ENCODE measurements at places on chromosomes 4 and X.

DNA sequence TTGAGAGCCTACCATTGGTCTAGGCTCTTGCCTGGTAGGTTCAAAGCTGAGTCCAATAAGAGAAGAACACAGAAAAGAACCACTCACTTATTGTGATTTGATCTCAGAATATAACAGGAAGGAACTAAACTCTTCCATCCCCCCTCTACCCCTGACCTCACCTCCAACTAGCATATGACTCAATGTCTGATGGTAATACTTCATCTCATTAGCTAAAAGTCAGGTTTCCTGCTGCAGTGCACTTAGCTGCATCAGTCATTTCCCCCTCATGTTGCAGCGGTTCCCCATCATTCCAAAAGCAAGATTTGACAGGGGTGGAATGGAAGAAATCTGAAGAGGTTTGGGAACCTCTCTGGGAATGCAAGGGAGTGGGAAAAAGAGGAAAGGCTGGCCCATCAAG lies 289.5 kb downstream of the SMARCA1 start:
- H3K4me3 ChIP-seq, result no peak overlapping the region
- no peaks in the 10 kb centered on the region for H3K27me3 ChIP-seq
- no peak overlapping the region for H3K27ac ChIP-seq
- H3K4me1 ChIP-seq, result no peaks in the 10 kb centered on the region
- no peaks in the 10 kb centered on the region for H3K36me3 ChIP-seq

DNA sequence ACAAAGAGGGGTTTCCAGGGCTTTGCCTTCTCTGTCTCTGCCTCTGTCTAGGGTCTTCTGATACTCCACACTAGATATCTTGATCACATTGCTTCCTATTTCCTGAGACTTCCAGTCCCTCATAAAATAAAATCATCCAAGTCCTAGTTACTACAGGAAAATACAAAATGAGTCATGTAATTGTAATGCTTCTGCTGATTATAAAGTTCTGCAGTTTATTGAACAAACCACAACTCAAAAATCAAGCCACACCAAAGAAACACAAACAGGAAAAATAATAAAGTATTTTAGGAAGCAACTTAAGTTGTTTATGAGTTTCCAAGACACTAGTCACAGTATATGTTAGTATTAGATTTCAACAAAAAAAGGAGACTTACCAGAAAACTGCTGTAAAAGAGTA lies 695.1 kb upstream of the GALNTL6 start:
- DNase-seq, result no peak
- no peaks in the 10 kb centered on the region for H3K27me3 ChIP-seq
- no peak overlapping the region for H3K27ac ChIP-seq
- H3K4me1 ChIP-seq, result no peaks in the 10 kb centered on the region

DNA sequence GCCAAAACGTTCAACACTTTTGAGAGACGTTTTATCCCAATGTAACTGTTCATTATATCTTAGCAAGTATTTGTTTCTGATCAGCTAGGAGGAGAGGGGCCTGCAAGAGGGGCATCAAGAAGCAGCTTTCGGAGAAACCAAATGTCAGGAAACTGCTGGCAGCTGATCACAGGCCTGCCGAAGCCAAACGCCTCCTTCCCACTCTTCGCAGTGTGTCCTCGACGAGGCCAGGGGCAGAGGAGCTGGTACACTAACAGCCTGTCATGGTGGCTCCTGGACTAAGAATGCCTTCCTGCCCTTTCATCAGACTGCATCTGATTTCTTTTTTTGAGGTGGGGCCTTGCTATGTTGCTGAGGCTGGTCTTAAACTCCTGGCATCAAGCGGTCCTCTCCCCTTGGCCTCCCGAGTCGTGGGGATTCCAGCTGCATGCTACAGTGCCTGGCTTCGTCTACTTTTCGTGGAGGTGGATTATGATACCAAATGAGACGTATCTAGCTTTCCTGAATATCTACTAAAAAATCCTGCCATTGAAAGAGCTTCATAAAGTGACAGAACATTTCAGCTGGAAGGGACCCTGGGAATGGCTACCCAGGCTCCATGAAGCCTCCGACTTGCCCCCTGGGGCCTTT lies 134.8 kb downstream of the AFAP1 start:
- no peaks in the 10 kb centered on the region for H3K36me3 ChIP-seq
- H3K4me1 ChIP-seq, result peaks cover 5% of the 10 kb centered on the region
- no peak overlapping the region for H3K4me3 ChIP-seq
- no peaks in the 10 kb centered on the region for H3K27me3 ChIP-seq
- H3K27ac ChIP-seq, result no peak overlapping the region

DNA sequence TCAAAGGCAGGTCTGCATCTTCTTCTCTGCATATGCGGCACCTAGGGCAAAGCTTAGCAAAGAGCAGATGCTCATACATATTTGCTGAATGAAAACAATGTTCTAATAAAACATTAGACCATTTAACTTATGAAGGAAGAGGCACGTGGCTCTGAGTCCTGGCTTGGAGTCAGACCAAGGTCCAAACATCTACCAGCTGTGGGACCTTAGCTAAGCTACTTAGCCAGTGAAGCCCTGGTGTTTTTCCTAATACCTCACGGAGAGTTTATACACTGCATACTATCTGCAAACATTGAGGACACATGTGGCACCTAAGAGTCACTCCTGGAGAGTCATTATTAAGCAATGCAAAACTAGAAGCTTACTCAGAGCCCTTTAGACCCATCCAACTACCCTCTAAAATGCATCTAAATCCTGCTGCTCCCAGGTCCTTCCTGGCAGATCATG lies 9.0 kb downstream of the PDGFC start:
- no peaks in the 10 kb centered on the region for H3K4me1 ChIP-seq
- no peak for DNase-seq
- H3K27me3 ChIP-seq, result no peaks in the 10 kb centered on the region
- H3K4me3 ChIP-seq, result no peak overlapping the region

DNA sequence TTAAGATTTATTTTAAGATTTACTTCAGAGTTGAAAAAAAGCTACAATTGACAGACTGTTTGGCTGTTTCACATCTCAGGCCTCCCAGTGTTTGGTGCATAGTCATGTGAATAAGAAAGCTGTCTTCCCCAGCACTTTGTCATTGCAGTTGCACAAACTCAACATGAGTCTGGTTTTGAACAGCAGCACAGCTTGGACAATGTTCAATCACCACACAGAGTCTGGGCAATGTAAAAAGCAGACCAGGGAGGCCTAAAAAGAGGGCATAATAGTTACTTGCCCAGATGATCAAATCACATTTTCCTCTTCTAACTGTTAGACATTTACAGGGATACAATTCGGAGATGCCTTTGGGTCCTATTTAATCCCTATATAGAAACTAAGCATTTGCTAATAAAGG lies 1055.0 kb downstream of the RPA4 start:
- H3K36me3 ChIP-seq, result no peaks in the 10 kb centered on the region
- H3K4me3 ChIP-seq, result no peak overlapping the region
- no peak for DNase-seq
- no peaks in the 10 kb centered on the region for H3K27me3 ChIP-seq
- H3K27ac ChIP-seq, result no peak overlapping the region

DNA sequence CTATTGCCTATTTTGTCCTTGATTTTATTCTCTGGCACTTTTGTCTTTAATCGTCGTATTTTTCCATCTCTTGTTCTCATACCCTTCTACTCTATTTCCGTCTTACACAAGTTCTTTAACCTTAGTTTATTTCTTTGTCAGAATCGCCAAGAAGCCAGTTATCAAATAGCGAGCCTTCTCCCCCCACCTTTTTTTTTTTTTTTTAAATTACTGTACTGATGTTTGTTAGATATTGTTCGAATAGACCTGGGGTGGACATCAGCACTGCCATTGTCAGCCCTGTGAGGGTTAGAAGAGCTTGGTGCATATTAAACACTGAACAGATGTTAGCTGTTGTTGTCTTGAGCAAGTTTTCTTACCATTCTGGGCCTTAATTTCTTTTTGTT lies 1.2 kb downstream of the SPCS3 start:
- peak overlapping the region; percentile 100 for H3K4me3 ChIP-seq
- H3K27me3 ChIP-seq, result no peaks in the 10 kb centered on the region
- no peak overlapping the region for H3K27ac ChIP-seq
- no peak for DNase-seq

DNA sequence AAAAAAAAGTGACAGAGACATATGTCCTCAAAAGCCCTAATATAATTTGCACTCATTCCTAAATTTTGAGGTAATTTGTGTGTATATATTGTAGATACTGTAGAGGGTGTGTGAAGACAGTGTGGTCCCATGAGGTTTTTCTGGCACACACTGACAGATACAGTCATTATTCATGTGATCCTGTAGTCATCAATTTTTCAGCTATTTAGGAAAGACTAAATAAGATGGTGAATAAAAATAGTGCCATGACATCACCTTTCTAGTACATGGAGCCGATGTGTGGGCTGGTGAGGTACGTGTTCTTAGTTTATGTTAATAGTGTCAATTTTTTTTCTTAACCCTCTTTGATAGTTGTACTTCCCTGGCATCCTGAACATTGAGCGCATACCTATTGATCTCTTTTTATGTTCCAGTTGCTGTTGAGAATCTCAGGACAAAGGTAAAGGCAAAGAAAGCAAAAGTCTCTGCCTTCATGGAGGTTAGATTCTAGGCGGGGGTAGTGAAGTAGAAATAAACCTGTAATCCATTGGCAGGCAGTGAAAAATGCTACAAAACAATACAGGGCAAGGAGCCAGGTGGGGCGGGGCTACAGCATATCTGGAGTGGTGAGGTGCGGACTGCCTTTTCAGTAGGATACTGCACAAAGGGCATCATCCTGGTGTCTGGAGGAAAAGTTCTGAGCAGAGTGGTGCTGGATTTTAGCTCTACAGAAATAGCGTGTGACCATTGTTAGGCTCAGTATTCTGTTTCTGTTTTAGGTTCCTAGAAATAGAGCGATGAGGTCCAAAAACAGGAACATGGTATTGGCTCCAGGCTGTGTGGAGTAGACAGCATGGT lies 93.8 kb downstream of the ARHGAP10 start:
- H3K27ac ChIP-seq, result no peak overlapping the region
- DNase-seq, result no peak
- H3K4me1 ChIP-seq, result no peaks in the 10 kb centered on the region
- H3K4me3 ChIP-seq, result no peak overlapping the region
- H3K27me3 ChIP-seq, result 0 out of 2 replicates have a peak, but pooled peaks cover 1% of the 10 kb centered on the region

- no peak overlapping the region for H3K27ac ChIP-seq
- no peaks in the 10 kb centered on the region for H3K4me1 ChIP-seq
- H3K36me3 ChIP-seq, result no peaks in the 10 kb centered on the region
- H3K27me3 ChIP-seq, result no peaks in the 10 kb centered on the region
- DNase-seq, result peak; percentile 11
Observed at GRCh38 chrX:12497832-12498591, 293.2 kb upstream of the PRPS2 start.

DNA sequence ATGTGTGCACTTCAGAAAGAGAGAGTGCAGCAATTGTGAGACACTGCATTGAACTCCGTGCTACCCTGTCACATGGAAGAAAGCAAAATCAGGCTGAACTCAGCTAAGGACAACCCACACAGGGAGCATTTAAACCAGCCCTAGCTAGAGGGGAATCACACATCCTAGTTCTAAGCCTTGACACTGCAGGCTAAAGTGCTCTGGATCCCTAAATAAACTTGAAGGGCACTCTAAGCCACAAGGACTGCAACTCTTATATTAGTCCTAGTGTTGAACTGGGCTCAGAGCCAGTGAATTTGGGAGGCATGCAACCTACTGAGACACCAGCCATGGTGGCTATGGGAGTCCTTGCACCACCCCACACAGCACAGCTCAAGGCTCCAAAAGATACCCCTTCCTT lies 311.9 kb downstream of the OPHN1 start:
- no peaks in the 10 kb centered on the region for H3K36me3 ChIP-seq
- H3K4me1 ChIP-seq, result no peaks in the 10 kb centered on the region
- H3K4me3 ChIP-seq, result no peak overlapping the region
- DNase-seq, result no peak
- no peaks in the 10 kb centered on the region for H3K27me3 ChIP-seq
- no peak overlapping the region for H3K27ac ChIP-seq

DNA sequence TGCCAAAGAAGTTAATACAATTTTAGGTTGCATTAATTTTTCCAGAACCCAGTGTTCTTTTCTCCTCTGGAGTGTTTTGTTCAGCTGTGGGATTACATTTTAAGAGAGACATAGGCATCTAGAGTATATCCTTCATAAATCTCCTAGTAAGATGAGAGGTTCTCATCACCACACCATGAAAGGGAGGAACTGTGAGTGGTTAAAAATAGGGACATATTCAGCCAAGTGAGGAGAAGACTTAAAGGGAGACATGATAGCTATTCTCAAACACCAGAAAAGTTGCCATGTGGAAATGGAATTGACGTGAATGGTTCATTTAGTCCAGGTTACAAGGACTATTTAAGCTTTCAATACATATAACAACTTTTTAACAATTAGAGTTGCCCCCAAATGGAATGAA lies 6.5 kb upstream of the MRPL1 start:
- DNase-seq, result no peak
- H3K27me3 ChIP-seq, result no peaks in the 10 kb centered on the region
- H3K4me3 ChIP-seq, result no peak overlapping the region
- H3K36me3 ChIP-seq, result no peaks in the 10 kb centered on the region

DNA sequence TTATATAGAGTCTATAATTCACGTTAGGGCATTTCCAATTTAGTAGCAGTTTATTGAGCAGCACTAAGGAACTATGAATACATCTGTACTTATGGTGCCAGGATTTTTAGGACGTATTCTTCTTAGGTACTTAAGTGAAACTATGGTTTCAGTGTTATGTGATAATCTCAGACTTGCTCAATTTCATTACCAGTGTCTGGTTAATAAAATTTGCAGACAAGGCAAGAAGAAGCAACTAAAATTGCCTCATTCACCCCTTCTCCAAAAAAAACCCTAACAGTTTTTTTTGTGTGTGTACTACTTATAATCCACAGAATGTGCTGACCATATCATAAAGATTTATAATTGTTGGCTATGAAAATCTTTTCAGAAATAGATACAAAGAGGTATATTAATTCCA lies 6.0 kb upstream of the CXCL10 start:
- H3K36me3 ChIP-seq, result no peaks in the 10 kb centered on the region
- H3K27ac ChIP-seq, result no peak overlapping the region
- no peak overlapping the region for H3K4me3 ChIP-seq

GRCh38 chr4:16767861-16768260 lies 130.6 kb downstream of the LDB2 start:
- no peaks in the 10 kb centered on the region for H3K4me1 ChIP-seq
- H3K27ac ChIP-seq, result no peak overlapping the region
- H3K4me3 ChIP-seq, result no peak overlapping the region
- DNase-seq, result no peak
- H3K36me3 ChIP-seq, result no peaks in the 10 kb centered on the region

DNA sequence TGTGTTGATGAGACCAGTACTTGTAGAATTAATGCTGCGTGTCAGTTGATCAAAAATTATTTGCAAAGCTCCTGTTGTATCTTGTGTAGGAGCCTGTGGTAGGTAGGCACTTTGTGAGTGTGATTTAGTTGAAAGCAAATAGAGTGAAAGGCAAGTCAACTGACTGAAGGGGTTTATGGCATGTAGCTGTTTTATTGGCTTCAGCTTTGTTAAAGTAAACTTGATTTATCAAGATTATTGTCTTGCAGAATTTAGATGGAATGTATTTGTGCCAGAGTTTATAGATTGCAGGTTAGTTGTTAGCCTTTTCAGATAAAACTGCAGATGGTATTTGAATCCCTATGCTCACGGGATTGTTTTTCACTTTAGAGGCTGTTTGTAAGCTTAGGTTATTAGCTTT lies 128.0 kb downstream of the FRAS1 start:
- H3K36me3 ChIP-seq, result no peaks in the 10 kb centered on the region
- DNase-seq, result no peak
- H3K4me3 ChIP-seq, result no peak overlapping the region
- H3K27me3 ChIP-seq, result no peaks in the 10 kb centered on the region
